ENCODE measurements at places on chromosomes 1 and 21.
A peak's percentile ranks its signal among the peaks of the same experiment; 100 is the strongest.

DNA sequence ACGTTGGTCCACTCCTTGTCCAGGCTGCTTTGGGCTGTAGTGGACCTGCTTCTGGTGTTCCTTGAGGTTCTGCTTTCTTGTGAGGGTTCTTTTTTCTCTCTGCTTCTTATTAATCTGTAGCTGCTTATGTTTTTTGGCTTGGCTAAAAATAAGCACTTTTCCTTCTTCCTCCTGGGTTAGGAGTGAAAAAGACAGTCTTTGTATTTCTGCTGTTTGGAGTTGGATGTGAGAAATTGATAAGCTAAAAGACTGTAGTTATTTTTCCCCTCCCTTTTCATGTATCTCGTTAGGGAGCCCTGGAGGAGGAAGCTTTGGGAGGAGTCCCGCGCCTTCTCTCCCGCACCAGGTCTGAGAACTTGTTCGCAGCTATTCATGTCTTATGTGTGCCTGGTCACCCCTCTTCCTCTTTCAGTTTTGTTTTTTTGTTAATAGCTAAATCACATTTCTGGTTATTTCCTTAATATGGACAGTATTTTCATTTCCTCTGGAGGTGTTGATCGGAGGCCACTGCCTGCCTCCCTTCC is 79.0 kb downstream of the GALNT2 start:
- DNase-seq, result no peak

DNA sequence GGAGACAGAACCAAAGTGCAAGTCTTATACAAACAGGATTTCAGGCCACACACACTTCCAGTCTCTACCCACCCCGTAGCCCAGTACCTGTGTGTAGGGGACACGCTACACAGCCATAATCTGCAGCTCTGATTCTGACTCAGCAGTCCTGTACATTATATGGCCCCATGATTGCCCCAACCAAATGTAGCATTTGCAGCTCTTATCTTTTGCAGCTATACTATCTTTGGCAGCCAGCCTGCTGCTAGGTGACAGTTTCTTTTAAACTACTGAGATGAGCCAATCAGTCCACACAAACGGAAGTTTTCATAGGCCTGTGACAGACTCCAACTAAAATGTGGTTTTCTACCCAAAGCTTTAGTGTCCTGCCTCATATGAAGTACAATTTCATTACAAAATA is 259.6 kb upstream of the ST6GALNAC5 start:
- no peak for DNase-seq

GRCh38 chr1:62068416-62068843 is 126.2 kb upstream of the L1TD1 start:
- no peak for DNase-seq

DNA sequence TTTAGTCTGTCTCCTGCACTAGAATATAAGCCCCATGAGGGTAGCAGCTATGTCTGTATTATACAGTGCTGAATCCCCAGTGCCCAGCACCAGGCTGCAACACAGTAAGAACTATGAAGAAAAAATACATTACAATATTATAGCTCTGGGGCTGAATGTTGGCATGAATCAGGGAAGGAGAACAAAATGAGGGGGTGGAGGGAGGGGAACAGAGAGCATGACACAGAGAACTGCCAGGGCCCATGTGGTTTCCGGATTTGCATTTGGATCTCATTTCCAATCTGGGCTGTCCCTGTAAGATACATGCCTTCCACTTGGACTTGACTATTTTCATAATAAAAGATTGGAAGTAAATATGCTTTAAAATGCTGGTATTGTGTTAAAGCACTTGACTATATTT is 35.8 kb downstream of the C1orf198 start:
- no peak for DNase-seq

DNA sequence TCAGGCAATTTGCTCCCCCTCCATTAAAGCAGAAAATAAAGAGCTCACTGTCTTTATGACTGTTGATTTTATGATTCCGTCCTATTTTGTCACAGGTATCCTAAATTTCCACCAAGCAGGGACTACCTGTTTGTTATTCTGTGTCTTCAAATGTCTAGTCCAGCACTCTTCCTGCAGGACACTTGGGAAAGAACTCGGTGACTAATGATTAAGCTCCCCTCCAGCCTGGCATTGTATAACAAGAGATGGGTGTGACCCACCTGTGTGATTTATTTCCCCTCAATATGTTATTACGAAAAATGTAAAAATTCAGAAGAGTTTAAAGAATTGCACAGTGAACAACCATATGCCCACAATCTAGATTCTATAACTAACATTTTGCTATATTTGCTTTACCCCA is 42.9 kb upstream of the LRRN2 start:
- no peak for DNase-seq

DNA sequence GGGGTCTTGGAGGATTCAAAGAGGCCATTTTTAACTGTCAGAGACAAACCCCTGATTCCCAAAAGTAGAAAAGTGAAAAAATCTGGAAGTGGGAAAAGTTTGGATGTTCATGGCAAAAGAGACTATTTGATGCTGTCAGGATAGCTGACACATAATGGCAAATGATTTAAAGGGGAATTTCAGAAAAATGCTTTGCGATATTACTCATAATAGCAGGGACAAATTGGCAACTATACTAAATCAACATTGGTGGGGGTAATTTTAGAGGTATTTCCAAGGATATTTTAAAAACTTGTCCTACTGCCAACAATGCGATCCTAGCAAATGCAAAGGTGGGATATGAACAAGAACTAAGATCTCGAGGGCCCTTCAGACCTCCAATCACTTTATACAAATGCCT is 5.3 kb upstream of the GSTM4 start:
- DNase-seq, result no peak

DNA sequence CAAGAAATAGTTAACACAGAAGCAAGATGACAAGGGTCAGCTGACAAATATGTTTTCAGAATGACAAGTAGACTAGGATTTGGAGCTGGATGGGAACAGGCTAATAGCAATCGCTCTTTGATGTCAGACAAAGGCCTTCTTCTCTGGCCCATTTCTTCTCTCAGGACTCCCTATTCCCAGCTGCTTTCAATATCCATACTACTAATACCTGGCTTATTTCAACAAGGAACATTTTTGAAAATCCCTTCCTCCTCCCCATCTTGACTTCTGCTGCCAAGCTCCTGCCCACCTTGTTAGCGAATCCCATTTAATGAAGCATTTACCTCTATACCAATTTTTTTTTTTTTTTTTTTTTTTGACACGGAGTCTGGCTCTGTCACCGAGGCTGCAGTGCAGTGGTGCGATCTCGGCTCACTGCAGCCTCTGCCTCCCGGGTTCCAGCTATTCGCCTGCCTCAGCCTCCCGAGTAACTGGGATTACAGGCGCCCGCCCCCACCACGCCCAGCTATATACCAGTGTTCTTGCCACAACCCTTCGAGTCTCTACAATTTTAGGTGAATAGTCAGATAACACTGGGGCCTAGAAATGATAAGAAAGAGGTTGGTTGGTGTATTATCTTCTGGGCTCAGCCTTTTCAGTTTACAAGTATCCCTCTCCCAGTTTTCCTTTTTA is 68.4 kb downstream of the MACF1 start:
- no peak for DNase-seq

GRCh38 chr21:16102113-16102512 is 372.3 kb downstream of the USP25 start:
- DNase-seq, result no peak

- no peak for DNase-seq
Measured at GRCh38 chr1:151813271-151813977, 8.2 kb upstream of the LINGO4 start.

DNA sequence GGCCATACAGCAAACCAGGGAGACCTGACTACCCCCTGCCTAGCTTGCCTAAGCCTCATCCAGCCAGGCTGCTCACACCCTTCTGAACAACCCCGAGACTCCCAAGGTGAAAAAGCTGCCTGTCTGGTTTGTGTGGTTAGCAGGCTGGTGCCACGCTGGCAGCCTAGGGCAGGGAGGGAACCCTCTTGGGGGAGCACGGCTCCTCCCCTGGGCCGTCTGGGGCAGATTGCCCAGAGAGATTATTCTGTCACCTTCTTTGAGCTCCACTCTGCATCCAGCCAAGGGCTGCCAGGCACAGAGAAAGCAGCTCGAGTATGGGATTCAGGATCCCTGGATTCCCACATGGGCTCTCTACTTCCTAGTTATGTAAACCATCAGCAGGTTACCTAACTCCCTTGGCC is 27.5 kb upstream of the TCEA3 start:
- DNase-seq, result peak; percentile 6

DNA sequence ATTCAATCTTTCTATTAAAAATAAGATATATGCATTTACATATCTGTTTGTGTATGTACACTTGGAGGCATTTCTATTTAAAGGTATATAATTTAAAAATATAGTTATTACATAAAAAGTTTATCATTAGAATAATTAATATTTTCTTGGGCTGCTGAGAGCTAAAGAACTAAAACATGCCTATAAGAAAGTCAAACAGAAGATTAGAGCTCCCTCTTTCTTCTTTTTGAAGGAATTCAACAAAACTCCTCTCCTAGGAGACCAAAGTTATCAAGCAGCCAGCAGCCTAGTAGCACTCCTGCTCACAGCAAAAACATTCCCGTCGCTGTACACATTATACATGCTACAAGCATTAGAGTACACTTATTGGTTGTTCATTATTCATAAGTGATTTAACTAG is 216.4 kb downstream of the VAV3 start:
- DNase-seq, result no peak

GRCh38 chr1:89065079-89065868 is at the start of gene GBP1:
Gene GBP1, minus strand, starts transcription at chr1:89065208. Its CDS starts 1,974 bp downstream, at chr1:89063234.
- DNase-seq, result peak; percentile 31

DNA sequence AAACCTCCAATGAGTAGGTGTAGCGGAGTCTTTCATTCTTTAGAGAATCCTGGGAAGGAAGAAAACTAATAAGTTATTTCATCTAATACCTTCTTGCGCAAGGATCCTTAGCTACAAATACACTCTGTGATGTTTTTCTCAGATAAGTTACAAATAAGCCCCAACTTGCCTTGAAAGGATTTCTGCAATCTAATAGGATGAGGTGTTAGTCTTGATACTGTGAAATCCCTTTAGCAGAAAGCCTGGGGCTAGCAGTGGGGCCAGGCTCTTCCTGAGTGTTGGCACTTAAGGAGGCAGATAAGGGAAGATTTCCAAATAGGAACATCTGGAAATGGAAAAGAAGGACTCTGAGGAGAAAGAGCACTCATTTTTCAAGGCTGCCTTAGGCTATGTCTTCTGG is 168.0 kb upstream of the DAB1 start:
- DNase-seq, result no peak

DNA sequence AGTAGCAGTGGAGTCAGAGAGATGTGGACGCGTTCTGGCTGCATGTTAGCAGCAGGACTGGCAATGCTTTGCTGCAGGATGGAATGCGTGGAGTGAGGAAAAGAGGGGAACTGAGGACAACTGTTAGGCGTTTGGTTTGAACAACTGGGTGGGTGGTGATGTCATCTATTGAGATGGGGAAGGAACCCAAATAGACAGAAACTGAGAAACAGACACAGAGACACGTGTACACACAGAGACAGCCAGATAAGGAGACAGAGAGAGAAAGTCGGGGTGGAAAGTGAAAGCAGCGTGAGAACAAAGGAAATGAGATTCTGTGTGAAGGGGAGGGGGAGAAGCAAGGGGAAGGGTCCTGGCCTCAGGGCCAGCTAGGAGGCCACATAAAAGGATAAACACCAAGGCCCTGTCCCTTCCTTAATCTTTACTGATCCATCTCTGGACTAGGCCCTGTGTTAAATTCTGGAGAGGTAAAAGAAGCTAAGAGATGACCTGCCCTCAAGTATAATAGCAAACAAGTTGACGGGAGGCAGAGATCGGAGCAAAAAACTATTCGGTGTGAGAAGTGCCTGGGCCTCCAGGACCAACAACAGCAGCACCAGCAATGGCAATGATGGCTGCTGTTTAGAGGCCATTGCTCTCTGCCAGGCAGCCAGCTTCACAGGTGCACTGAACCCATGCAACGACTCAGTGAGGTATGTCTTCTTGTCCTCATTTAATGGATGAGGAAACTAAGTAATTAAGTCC is 31.6 kb downstream of the VWA5B1 start:
- peak; percentile 32 for DNase-seq

DNA sequence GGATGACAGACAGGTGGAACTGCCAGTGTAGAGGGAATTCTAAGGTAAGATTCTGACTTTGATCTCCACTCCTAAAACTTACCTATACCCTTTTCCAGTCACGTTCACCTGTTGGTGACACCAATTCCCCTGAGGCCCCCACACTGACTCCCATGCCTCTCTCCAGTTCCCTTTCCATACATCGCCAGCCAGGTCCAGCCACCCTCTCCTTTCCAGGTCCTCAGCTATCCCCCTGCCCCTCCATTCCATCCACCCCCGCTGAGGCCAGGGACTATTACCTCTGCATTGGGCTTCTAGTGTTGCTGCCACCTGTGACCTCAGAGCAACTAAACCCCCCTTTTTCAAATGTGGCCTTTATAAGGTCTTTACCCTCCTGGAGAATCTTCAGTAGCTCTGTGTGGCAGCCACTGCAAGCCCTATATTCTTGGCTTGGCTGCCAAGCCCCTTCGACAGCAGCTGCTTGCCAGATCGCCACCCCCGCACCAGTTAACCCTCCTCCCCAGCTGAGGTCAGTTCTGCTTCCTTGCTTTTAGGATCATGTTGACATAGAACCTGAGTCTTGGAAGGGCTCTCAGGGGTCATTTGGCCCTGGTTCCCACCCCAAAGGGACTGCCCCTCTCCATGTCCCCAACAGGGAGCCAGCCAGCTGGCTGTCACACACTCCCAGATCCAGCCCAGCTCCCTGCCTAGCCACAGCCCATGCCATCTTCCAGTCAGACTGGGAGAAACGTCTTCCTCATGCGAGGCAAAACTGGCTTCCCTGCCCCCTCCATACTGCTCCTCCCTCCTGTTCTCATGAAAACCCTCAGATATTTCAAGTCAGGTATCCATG is 14.7 kb downstream of the CSF1 start:
- no peak for DNase-seq

- no peak for DNase-seq
Measured at GRCh38 chr1:24348196-24348595, 29.0 kb downstream of the GRHL3 start.

GRCh38 chr1:88985032-88985431 is 7.4 kb downstream of the KYAT3 start:
- DNase-seq, result no peak

DNA sequence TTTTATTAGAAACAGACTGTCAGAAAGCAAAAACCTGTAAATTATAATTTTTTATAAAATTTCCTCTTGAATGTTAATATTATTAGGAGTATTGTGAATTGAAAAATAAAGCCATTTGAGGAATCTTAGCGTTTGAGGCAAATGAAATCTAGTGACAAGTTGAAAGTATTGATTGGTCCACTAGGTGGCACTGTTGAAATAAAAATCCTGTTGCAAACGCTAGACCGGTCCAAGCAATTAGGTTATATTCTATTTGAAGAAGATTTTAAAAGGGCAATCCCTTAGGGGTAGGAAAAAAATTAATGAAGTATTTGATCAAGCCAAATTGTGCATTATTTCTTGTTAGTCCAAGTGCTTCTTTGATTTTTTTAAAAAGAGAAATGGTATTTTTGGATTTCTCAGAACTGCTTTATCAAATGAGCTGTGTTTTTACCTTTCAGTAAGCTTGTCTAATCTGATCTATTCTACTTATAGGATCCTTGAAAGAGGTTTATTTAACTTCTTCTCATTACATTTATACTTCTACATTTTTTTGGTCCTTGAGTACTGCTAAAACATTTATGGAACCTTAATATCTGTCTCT is 57.7 kb downstream of the ATG4C start:
- no peak for DNase-seq

GRCh38 chr1:91901231-91901630 is 15.3 kb upstream of the TGFBR3 start:
- no peak for DNase-seq

- DNase-seq, result no peak
Measured at GRCh38 chr1:216606047-216606637, 117.1 kb downstream of the ESRRG start.

GRCh38 chr21:45920824-45921600 is 60.6 kb upstream of the COL6A1 start:
- no peak for DNase-seq

GRCh38 chr1:230277201-230278025 is 148.7 kb downstream of the PGBD5 start:
- DNase-seq, result no peak
